ENCODE measurements at places on chromosomes 3 and 15. TPM values are rescaled to one million over a fixed set of nuclear protein-coding genes. Genes with fewer than 3 reads are reported as not detected.

DNA sequence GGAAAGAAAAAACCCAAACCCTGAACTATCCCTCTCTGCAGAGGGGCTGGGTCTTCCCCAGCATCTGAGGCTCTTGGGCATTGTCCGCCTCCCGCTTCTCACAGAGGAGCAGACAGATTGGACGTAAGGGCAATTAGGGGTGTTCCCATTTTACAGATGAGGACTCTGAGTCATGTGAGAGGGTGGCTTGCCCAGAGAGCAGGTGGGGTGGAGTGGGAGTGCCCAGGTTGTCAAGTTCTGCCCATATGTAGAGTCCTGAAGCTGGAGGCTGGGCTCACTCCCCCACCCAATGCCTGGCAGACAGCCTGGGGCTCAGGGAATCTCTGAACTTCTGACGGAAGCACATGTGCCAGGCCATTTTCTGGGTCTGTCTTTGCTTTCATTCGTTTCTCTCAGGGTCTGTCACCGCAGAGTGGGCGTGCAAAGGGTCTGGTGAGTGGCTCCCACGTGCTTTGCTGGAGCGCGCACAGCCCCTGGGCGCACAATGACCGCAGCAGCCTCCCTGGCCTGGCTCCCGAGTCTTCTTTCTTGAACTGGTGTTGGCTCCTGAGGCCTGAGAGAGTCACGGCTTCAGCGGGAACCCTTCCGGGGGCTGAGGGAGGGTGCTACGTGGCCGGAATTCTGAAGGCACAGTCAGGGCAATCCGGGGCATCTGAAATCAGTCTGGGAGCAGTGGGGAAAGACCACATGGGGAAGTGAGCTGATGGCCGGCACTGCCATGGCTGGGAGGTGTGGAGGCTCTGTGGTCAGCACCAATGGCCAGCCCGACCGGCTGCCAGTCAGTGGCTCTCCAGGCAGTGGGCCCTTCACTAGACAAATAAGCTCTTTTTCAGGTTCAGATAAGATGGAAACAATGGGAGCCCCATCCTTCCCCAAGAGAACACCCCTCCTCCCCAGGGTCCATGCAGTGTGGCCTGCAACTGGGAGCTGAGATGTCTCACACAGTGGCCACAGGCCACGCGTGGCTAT, 1.1 kb upstream of the TRPM1 start:
- DNase-seq, result no peak

- no peak for DNase-seq
Observed at GRCh38 chr3:27677565-27677964, 44.6 kb downstream of the EOMES start.

DNA sequence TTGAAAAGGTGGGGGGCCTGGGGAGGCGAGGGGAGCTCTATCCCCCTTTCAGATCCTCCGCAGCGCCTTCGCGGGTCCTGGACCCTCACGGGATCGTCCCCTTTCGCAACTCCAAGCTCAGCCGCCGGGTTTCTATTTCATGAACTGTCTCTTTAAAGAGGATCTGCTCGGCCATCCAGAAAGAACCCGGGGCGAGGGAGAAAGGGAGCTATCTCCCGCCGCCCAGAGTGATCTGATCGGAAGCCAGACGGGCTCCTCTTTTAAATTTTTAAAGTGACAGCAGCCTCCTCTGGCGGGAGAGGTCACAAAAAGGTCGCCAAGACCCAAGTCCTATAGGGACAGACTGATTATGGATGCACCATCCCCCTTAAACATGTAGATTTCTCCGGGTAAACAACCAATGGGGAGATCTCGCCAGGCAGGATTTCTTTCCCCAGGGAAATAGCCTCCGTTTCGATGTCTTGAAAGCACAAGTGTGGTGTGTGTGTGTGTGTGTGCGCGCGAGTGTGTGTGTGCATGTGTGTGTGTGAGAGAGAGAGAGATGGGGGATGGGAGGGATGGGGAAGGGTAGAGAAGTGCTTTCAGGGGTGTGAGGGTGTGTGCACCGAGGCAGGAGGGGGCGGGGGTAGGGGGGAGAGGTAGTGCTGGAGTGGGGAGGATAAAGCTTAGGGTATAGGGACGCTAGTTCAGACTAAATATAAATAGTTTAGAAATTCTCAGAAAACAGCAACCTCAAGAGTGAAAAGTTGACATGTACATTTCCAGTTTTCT, 516.1 kb downstream of the MECOM start:
- peak; percentile 66 for DNase-seq

DNA sequence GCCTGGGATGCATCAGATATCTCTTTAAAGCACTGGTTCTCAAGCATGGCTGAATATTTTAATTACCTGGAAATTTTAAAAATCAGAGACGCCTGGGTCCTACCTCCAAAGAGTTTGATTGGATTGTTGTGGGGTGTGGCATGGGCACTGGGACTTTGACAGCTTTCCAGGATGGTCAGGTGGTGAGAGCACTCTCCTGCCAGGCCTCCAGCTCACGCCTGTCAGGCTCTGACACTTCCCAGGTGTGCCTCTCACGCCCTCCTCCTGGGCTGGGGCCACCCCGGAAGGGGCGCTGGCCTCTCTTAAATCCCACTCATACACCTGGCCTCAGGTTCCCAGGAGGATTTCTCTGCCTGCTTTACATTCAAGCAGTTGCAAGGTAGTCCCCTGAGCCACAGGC, 48.5 kb downstream of the AMOTL2 start:
- DNase-seq, result no peak

DNA sequence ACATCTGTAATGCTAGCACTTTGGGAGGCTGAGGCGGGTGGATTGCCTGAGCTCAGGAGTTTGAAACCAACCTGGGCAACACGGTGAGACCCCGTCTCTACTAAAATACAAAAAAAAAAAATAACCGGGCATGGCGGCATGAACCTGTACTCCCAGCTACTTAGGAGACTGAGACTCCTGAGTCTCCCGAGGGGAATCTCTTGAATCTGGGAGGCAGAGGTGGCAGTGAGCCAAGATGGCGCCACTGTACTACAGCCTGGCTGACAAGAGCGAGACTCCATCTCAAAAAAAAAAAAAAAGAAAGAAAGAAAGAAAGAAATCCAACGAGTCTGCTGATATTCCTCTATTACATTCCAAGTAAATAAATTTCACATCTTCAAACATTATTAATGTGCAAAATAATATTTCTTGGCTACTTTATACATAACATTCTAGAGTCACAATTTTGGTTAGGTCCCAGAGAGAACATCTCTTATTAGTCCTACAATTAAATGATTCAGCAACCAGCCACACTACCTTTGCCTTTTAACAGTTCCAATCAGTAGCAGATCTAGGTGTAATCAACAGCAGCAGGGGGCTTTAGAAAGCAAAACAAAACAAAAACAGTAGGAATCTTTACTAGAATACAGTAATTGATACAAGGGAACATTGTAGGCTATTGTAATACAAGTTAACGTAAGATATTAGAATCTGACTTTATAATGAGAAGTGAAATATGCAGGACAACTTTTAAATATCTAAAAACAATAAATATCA, 195.8 kb downstream of the TBC1D5 start:
- no peak for DNase-seq

DNA sequence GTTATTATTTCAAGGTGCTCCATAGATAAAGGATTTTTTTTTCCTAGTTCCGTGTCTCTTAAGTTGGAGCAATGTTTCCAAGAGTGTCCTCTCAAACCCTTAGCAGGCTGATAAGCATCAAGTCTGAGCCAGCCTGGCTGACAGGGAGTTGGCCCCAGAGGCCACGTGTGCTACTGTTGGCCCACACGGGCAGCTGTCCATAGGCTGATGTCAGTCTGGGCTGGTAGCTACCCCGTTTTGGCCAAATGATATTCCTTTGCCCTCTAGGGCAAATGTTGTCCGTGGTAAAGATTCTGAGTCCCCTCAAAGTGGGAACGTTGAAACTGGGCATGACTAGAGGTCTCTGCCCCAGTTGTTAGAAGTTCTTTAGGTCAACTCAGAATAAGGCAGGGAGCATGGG, 99.4 kb downstream of the FLNB start:
- DNase-seq, result no peak

GRCh38 chr15:73919706-73920105, 6.6 kb upstream of the LOXL1 start:
- DNase-seq, result no peak

DNA sequence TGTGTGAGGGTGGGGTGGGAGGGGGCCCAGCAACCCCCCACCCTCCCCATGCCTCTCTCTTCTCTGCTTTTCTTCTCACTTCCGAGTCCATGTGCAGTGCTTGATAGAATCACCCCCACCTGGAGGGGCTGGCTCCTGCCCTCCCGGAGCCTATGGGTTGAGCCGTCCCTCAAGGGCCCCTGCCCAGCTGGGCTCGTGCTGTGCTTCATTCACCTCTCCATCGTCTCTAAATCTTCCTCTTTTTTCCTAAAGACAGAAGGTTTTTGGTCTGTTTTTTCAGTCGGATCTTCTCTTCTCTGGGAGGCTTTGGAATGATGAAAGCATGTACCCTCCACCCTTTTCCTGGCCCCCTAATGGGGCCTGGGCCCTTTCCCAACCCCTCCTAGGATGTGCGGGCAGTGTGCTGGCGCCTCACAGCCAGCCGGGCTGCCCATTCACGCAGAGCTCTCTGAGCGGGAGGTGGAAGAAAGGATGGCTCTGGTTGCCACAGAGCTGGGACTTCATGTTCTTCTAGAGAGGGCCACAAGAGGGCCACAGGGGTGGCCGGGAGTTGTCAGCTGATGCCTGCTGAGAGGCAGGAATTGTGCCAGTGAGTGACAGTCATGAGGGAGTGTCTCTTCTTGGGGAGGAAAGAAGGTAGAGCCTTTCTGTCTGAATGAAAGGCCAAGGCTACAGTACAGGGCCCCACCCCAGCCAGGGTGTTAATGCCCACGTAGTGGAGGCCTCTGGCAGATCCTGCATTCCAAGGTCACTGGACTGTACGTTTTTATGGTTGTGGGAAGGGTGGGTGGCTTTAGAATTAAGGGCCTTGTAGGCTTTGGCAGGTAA, 8.1 kb downstream of the FAM131A start:
- DNase-seq, result peak; percentile 59

DNA sequence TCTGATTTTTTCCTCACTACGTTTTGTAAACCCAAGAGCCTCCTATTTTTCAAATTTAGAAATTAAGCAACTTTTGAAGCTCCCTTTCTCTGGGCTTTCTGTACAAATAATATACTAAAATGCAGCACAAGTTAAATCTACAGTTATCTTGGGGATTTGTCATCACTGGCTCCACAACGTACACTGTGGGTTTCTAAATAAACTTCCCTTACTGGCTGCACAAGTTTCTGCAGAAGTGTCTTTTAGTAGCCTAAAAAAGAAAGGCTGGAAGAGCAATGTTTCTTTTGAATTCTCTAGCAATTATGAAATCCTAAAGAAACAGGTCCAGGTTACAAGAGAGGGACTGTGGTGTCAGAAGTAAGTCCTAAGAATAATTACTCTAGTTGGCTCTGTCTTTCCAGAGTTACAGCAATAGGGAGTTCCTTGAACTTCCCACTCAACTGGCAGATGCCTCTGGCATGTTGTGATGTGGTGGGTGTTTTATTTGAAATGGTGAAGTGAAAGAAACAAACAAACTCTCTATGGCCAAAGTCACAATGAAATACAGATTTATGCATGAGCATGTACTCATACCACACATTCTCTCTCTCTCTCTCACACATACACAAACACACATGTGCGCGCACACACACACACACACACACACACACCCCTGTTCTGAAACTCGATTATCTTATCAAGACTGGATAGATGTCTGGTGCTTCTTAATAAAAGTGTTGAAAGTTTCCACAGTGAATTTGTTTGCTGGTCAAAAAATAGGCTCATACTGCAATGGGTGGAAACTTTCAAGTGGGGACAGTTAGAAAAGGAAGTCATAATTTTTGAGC, 198.2 kb downstream of the SSR3 start:
- DNase-seq, result no peak

The GRAMD2A gene
- not detected for total RNA-seq

The RTP3 gene
- not detected for total RNA-seq

All from left cardiac atrium (tissue), 4 donors.